ENCODE measurements at places on chromosomes 13 and 19.

DNA sequence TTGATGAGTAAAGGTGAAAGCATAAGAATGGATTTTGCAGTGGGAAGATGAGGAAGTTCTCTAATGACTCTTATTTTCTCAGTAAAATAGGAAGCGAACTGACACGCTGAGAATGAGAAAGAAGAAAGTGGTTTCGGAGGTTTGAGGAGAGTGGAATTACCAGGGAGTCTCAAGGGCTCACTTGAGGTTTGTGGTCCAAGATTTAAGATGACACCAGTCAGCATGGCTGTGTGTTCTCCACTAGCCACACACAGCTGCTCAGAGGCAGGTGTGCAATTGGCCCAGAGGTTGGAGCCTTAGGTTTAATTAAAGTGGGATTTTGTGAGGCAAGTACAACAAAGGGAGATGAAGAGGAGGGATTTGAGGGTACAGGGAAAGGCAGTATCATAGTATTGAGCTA, 99.6 kb upstream of the NBEA start:
- no peak for DNase-seq

- DNase-seq = no peak
These were observed 12.7 kb downstream of the CEACAM21 start for GRCh38 chr19:41588497-41589209.

GRCh38 chr19:57075801-57076492, 43.8 kb upstream of the USP29 start:
- DNase-seq = no peak

DNA sequence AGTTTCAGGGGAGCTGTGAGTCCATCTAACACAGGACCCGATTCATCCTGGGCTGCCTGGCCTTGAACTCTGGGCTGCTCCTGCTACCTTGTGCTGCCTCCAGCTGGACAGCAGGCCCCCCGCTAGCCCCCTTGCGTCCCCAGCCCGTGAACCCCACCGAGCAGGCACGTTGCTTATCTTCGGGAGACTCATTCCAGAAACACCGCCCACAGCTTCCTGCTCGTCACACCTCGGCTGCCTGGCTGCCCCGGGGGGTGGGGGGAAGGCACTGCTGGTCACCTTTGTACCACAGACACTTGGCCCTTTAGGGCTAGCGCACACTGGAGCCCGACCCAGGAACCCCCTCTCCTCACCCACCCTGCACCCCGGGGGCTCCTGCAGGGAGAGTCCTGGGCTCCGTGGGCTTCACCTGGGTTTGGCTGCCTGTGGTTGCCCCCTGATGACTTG, 48.1 kb downstream of the CRTC1 start:
- DNase-seq = no peak

GRCh38 chr19:18392417-18392816, 5.0 kb downstream of the LRRC25 start:
- no peak for DNase-seq

DNA sequence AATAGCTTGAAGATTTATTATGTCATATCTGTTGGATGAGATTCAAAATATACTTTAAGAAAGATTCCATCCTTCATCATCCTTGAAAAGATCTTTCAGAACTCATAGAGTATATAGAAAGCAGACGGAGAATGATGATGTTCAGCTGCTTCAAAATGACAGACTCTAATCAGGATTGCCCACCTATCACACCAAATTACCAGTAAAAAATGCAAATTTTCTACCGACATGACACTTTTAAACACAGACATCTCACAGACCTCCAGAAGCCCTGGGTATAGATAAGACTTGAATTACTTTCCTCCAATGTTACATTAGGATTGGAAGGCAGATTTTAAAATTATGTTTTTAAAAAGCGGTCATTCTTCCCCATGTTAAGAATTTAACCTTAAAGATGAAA, 235.5 kb downstream of the GPC6 start:
- no peak for DNase-seq

DNA sequence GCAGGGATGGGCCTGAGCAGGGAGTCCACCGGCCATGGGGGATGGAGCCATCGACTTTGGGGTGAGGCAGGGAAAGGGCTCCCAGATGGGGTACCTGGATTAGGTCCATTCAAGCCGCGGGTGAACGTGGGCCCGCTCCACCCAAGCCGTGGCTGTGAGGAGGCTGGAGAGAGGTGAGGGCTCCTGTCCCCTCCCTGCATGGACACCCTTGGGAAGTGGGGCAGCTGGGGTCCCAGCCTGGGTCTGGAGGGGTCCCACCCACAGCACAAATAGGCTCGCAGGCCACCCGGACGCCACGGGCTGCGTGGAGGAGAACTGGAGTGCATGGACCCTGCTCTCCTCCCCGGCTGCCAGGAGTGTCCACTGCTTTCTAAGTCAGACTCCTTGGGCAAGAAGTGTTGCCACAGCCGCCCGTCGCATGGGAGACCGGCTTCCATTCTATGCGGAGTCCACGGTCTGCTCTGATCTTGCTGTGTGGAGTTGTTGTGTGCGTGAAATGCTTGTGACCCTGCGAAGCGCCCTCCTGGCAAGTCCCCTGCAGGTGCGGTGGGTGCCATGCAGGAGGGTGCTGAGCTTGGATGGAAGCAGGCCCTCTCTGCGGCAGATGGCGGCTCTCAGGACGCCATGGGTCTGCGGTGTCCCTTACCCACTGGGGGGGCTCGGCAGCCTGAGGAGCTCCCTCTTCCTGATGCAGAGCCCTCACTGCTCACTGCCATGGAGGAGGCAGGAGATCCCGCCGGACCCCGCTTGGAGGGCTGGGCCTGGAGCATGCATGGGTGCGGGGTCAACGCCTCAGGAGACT, 2.0 kb downstream of the DAZAP1 start:
- DNase-seq = no peak

All from NCI-H524 (cell line).